H9 (cell line): ENCODE measurements at places on chromosomes 5 and 9.

DNA sequence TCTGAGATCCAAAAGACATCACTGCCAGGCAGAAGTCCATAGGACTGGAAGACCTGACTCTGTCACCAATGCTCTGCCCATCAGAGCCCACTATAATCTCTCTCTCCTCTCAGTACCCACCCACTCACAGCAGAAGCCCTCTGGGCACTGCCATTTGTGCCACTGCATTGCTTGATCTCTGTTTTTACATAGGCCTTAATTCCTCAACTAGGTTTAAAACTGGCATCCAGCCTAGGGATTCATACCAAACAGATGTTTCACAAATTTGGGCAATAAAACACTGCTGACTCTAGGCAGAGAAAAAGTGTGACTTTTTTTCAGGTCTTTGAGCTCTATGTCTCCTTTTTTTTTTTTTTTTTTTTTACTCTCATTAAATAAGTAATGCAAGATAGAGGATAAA lies 91.1 kb upstream of the RANBP3L start:
- DNase-seq = no peak

GRCh38 chr5:36389245-36389644 lies 87.5 kb upstream of the RANBP3L start:
- no peak for DNase-seq

GRCh38 chr9:128683340-128684064 lies 5.5 kb upstream of the SET start:
- peak; percentile 97 for DNase-seq

- no peak for DNase-seq
Observed at GRCh38 chr5:175597718-175598117, 60.2 kb upstream of the HRH2 start.

GRCh38 chr9:133967024-133967741 lies 24.9 kb downstream of the VAV2 start:
- no peak for DNase-seq

DNA sequence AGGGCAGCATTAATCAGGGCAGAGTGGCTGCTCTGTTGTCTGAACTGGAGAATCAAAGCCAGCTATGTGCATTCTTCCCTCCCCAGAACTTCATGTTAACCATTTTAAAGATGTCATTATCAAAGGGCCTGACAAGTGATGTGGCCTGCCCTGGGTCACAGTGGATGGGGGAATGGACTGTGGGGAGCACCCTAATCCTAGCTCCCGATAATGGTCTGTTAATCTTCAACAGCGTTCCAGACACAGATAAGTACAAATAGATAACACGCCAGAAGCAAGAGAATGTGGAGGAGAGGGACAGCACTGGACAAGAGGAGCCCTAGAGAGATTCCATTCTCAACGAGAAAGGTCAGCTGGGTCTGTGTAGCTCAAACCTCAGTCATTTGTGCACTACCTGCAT lies 77.5 kb downstream of the DPYSL3 start:
- no peak for DNase-seq

GRCh38 chr5:56467176-56467717 lies 234.1 kb upstream of the ANKRD55 start:
- no peak for DNase-seq

DNA sequence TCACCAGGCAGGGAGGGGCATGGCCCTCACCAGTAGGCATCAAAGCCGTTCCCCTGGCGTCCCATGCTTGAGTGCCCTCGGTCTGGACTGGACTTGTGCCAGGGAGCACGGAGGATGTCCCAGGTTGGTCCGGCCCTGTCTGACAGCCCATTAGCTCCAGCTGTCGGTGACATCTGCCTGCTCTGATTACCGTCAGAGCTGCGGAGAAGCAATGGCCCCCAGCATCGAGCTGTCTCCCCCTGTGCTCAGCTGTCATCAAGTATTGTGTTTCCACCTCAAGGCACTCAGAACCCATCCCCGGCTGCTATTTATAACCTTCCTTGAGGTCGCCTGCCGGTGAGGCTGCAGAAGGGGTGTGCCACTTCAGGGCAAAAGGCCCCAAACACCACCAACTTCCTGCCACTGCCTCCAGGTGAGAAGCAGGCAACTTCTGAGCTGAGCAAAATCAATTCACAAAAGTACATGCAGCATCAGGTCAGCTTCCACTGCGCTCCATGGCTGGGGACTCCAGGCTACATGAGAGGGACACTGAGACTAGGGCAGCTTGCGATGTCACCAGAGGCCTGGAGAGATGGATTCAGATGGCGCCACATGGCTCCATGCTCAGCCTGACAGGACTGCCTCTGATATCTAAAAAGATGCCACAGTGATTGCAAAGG lies 142.7 kb downstream of the C5orf15 start:
- DNase-seq = no peak

- no peak for DNase-seq
Observed at GRCh38 chr9:133823189-133824105, 85.3 kb upstream of the SARDH start.

DNA sequence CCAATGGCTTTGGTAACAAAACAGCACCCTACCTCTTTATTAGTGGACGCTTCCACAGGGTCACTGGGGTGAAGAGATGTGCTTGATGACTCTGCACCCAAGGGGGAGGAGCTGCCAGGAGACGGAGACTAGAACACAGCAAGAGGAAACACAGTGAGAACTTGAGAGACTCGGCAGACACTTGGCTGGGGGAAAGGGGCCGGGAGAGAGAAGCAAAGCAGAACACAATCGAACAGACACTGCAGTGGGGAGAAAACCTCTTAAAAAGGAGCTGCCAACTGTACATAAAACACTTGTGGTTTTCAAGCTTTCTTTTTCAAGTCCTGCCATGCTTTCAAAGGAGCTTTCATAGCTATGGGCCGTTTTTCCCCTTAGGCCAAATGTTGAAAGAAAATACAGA lies 151.0 kb downstream of the ENTREP1 start:
- no peak for DNase-seq

DNA sequence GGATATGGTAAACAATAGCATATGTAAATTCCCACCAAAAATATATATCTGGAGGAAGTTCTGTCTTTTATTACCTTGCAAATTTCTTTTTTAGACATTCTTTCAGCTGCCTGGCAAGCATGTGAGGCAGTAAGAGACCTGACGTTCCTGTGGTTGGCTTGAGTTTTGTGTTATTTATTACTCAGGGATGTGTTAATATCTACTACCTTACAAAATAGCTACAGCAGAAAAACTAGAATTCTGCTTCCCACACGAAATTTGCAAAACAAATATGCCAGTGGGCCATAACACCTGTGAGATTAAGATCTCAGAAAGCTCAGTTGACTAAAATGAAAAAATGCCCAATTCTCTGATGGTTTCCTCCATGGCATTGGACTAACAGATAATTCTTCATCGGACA lies 274.2 kb downstream of the TMEM167A start:
- DNase-seq = no peak

DNA sequence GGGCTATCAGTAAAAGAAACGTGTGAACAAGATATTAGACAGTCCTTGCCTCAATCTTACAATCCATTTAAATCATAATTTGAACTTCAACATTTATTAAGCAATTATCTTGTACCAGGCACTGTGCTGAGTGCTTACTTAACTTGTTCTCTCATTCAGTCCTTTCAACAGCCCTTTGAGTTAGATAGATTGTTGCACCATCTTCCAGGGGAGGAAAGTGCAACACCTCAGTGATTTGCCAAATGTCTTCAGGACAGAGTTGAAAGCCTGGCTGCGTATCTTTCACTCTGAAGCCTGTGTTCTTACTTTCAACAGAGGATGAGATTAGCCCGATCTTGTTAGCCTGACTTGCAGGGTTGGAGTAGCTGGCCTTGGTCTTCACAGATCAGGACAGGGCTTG lies 34.2 kb upstream of the SUB1 start:
- no peak for DNase-seq

DNA sequence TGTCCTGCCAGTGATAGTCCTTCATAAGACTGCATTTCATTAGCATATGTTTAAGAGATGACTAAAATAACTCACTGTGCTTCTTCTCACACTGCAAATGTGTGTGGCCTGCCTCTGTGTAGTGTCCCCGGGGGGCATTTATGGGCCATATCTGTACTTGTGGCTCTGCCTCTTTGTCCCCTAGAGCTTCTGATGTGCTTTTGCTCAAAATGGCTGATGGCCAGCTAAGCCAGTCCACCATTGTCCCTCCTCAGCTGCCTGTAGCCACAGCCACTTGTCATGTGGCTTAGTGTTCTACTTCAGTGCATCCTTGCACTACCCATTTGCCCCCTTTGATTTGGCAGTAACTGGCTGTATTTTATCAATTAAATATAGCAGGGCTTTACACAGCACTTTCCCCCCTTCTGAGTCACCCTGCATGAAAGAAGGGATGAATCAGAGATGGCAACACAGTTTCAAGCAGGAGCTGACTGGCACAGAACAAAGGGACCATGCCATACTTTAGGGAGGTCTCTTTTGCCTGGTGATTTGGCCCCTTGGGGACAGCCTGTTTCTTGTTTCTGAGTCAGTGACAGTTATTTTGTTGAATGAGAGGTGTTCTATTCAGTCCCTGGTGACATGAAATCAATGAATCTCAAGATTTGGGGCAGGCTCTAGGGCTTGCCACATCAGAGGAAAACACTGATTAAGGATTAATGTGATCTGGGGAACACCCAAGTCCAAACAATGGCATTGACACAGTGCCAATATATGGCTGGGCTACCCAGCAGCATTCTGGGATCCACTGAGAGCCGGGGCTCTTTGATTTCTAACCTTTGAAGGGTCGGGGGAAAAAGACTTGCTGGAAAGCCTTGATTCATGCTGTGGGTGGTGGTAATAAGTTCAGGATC lies 245.5 kb downstream of the SMARCA2 start:
- DNase-seq = no peak
